ENCODE measurements at places on chromosomes 6 and 20.
A peak's percentile ranks its signal among the peaks of the same experiment; 100 is the strongest.

- DNase-seq: no peak
Measured at GRCh38 chr6:100479179-100480035, 14.7 kb upstream of the SIM1 start.

GRCh38 chr6:28858963-28859362 is 64.8 kb downstream of the TRIM27 start:
- DNase-seq: no peak

DNA sequence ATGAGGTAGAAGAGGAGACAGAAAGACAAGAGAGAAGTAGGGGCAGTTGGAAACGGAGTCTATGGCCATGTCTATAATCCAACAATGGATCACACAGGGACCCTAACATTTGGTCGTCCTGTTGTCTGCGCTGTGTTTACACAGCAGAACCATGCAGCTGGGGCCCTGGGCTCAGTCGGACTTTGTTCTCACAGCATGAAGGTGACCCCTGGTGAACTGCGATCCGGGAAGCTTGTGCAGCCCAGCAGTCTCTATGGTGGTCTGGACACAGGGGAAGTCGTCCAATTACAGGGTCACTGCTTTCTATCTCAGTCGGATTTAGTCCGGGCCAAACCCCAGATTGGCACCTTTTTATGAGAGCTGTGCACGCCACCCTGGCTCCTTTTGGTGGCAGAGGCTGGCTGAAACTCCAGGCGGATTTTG is 153.6 kb downstream of the FOXA2 start:
- DNase-seq: no peak

- DNase-seq: no peak
Measured at GRCh38 chr20:59589086-59589684, 15.2 kb upstream of the PHACTR3 start.

DNA sequence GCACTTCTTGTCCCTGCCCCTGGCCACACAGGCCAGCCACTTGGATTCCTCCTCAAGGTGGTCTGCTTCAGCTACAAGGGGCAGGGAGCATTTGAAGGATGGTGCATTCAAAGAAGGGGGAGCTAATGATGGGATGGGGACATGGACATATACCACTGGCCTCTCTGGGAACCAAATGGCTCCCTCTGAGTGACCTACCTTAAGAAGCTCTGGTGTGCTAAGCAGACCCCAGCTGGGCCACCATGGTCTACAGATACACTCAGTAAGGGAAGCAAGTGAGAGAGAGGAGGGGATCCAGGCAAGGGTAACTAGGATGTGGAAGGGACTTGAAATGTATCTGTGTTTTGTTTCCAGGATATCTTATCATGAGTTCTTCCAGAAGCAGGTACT is 62.4 kb downstream of the TTI1 start:
- no peak for DNase-seq

- no peak for DNase-seq
Measured at GRCh38 chr6:21138336-21139069, 455.0 kb upstream of the SOX4 start.

DNA sequence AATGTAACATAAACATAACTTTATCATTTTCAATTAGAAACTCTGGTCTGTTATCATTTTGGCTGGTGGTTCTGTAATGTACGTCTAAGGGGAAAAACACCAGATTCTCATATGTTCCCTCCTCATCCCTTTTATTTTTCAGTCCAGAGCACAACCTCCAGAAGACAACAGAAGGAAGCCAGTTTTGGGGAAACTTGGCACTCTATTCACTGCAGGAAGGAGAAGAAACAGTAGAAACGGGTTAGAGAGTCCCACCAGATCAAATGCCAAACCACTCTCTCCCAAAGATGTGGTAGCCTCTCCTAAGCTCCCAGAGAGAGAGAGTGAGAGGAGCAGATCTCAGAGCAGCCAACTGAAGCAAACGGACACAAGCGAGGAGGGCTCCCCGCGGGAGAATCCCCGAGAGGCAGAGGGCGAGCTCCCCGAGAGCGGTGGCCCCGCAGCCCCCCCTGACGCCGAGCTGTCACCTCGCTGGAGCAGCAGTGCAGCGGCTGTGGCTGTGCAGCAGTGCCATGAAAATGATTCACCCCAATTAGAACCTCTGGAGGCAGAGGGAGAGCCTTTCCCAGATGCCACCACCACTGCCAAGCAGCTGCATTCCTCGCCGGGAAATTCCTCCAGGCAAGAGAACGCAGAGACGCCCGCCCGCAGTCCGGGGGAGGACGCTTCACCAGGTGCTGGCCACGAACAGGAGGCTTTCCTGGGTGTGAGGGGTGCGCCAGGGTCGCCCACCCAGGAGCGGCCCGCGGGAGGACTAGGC is 117.8 kb downstream of the RTN4IP1 start:
- peak; percentile 41 for DNase-seq

- DNase-seq: no peak
Measured at GRCh38 chr6:52209770-52210169, 23.6 kb downstream of the IL17A start.

DNA sequence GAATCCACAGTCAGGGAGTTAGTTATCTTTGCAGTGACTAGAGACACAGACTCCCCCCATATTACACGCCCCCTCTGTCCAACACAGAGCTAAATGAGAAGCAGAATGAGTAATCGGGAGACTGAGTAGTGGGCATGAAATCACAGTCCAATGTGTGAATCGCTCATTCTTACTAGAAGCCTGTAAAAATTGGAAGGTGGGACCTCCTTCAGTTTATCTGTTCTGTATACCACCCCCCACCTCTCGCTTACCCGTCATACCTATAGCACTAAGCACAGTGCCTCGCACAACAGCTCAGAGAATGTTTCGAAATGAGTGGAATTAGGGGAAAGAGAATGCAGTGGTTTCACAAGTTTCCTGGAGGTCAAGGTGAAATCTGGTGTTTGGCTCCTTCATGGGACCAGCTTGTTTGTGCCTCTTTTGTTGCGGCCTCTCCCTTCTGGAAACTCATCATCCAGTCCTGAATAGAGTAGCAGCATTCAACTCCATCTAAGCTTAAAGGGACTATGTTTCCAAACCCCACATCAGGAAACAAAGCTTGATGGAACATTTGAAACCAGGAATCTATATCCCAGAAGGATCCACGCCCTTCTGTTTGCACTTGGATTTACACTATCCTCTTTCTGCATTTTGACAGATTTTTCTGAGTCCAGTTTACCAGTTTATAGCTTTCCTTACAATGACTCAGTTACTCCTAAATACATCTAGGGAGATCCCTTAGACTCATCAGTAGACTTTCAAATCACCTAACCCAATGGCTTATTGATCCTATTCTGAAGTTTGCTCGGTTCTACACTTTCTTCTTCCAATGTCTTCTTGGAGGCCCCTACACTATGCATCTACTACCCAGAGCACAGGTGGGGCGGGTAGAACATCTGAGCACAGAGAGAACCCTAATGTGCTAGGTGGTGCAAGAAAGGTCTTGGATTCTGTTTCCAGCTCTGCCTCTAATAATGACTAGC is 59.2 kb upstream of the PIM1 start:
- DNase-seq: no peak

DNA sequence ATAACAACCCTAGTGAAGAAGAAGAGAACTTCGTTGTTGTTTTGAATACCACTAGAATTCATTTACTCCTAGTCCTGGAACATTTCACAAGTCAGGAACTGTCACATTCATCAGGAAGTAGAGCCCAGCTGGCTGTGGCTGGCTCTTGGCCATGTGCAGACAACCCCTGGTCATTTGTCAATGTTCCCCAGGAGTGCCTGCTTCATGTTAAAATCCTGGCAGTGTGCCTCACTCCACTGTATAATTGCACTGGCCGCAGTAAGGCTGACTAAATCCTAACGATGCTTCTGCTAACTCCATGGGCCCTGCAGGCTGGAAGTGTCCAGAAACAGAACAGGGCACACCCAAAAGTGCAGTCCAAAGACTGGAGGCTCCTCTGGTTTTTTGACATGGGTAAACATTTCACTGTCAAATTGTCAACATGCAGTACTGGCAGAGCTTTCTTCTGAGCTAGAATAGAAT is 41.5 kb upstream of the ADGRF1 start:
- DNase-seq: no peak

GRCh38 chr20:63531686-63532448 is 5.3 kb downstream of the PTK6 start:
- no peak for DNase-seq

DNA sequence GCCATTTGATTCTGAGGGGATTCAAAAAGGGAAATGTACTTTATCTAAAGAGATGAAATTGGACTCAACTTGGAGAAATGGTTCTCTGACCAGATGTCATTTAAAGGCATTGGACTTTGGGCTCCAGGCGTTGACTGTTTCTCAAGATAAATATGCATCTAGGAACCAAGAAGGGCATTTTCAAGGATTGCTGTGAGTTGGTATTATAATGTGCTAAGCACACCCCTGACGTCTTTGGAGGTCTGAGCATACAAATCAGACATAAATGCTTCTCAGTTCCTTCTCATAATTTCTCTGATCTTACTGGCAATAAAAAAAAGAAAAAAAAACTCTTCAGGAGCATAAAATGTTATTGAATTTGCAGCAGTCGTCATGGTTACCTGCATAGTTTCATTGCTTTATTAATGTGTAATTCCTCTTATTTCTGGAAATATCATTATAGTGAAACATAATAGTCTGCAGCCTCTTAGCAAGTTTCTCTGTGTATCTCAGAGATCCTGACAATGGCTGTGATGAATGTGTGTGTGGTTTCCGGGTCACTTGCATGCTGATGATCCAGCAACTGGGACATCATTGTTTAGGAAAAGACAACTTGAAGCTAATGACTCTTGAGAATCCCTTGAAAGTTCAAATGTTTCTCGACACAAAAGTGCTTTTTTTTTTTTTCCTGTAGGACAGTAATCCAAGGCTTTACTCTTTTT is 136.0 kb downstream of the AIG1 start:
- DNase-seq: no peak

DNA sequence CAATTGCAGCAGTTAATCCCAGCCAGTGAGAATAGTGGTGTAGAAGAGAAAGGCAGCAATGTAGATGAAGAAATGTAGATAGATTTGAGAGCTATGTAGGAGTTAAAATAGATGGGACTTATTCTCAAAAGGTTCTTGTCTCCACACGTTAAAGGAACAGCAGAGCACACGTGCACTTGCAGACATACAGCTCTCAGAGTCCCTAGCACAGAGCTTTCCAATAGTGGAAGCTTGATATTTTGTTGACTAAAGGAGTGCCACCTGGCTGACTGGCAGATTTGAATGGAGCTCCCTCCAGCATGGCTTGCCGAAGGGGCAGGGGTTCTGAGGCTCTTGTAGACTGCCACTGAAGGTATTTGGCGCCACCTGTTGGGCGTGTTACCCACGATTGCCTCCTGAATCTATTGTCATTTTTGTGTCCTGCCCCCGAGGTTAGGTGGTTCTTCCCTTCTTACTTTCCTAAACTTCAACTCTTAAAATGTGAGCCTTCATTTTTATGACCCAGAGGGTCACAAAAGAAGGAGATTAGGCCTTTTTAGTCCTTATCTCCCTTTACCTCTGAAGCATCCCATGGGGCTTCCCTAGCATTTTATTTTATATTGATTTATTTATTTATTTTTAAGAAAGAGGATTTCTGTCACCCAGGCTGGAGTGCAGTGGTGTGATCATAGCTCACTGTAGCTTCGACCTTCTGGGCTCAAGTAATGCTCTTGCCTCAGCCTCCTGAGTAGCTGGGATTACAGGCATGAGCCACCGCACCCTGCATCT is 16.4 kb downstream of the BRD2 start:
- DNase-seq: peak; percentile 72

DNA sequence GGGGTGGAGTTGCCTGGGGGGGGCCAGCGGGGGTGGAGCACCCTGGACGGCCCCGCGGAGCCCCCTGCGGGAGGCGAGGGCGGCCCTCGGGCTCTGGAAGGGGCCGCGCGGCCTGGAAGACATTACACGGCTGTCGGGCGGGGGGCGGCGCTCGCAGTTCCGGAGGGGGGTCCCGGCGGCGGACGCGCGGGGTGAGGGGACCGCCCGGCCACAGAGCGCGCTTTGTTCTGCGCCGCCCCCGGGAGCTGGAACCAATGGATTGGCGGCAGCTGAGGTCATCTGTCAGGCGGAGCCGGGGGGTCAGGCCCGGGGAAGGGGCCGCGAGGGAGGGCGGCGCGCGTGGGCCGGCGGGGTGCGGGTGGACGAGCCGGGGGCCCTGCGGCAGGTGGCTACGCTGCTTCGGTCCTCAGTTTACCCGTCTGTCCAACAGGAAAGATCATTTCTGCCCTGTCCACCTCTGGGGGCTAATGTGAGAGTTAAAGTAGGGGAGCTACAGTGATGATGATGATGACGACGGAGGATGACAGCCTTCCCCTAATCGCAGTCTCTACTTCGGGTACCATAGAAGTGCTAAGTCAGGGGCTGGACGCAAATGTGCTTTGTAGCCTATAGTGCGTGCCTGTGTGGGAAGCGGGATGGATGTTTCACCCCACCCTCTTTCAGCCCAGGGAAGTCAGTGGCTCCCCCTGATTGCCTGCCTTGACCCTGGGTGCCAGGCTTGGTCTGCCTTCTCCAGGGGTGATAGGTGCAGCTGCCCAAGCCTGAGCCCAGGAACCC is 10.4 kb downstream of the SRXN1 start:
- DNase-seq: no peak

DNA sequence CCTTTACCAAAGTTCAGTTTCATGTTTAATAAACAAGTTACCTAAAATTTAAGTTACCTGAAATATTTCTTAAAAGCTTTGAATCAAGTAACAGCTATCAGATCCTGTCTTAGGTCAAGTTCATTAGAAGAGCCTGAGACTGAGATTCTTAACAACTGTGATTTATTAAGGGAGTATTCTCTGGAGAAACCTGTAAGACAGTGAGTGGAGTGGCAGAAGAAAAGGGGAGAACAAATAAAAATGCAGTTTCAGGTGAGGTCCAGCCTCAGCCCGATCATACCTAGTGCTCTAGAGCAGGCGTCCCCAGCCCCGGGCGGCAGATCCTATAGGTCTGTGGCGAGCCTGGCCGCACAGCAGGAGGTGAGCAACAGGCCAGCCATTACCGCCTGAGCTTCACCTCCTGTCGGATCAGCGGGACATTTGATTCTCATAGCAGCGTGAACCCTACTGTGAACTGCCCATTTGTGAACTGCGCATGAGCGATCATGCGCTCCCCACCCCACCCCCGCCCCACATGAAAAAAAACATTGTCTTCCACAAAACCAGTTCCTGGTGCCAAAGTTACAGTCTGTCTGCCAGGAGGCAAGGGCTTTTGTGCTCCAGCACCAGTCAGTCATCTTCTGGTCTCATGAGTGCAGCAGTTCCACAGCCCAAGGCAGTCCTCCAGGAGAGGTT is 59.2 kb upstream of the ADGRB3 start:
- DNase-seq: no peak

- no peak for DNase-seq
Measured at GRCh38 chr6:52937908-52938307, 28.4 kb upstream of the GSTA3 start.

GRCh38 chr6:144264270-144265060 is 20.7 kb upstream of the UTRN start:
- no peak for DNase-seq

GRCh38 chr6:111157412-111157811 is 70.1 kb downstream of the SLC16A10 start:
- no peak for DNase-seq

- DNase-seq: no peak
Measured at GRCh38 chr6:968791-969190, 275.9 kb upstream of the EXOC2 start.

DNA sequence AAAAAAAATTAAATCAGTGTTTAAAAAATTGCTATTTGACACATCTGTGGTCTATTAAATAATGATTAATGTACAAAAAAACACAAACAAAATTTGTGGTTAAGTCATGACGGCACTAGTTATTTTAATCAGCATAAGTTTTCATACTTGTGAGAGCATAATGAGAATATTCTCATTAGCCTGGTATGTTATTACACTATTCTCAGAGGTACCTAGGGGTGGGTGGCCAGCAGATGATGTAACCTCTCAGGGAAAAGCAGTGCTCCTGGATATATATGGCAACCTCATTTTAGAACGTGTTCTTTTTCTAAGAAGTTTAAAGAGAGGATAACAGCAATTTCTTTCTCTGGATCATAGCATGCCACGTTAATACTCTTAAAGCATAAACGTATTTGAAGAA is 109.2 kb downstream of the GJA1 start:
- DNase-seq: no peak

Data from NK-92 treated with Interleukin-12 subunit alpha and Interleukin-12 subunit beta, amount 100 ng/mL, for 24 hours (cell line).